ENCODE measurements at places on chromosomes 13 and 19. TPM values are rescaled to one million over a fixed set of nuclear protein-coding genes. Genes with fewer than 3 reads are reported as not detected.

Gene FCAR
- not detected for total RNA-seq

Gene GZMM
- total RNA-seq = not detected

DNA sequence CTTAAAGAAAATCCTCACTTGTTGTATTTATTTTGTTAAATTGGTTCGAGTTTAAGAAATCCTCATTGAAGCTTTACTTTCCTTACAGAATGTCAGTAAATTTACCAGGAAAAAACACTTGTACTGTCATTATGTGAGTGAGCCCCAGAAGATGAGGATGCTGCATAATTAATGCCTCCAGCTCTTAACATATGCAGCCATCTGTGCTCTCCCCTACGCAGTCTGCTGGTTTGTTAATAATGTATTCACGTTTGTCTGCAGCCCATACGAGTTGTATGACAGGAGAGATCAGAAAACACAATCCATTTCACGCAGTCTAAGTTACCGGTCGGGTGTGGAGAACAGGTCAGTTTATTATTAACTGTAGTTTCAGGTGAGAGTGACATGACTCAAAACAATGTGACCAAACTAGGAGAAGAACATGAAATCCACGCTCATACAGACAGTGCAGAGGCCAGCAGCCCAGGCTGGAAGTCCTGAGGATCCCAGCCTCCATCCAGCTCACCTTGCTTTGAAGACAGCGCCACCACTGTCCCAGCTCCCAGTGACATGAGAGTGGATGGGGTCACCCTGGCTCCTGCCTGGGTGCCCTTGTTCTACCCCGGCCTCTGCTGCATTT, 19.8 kb upstream of the ATP11A start:
- DNase-seq = no peak

Gene ERICH6B
- not detected for total RNA-seq

- no peak for DNase-seq
Observed at GRCh38 chr19:4868286-4868834, 893 bp upstream of the PLIN3 start.

GRCh38 chr13:93862259-93862658, 617.2 kb downstream of the DCT start:
- DNase-seq = no peak

DNA sequence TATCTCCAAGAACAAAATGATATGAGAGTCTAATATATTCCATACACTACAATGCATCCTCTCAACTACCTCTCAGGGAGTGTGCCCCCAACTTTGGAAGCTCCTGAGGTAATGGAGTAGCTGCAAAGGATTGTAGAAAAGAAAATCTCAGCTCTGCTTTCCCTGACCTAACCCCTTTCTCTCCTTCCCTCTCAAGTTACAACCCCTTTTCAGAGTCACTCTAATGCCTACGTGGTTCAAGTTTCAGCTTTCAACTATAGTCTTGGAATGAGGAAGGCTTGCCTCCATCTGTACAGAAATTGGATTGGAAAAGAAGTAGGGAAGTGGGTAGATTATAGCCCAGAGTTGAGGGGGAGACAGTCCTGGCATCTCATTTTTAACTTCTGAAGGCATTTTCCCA, 256.0 kb downstream of the PCDH9 start:
- no peak for DNase-seq

DNA sequence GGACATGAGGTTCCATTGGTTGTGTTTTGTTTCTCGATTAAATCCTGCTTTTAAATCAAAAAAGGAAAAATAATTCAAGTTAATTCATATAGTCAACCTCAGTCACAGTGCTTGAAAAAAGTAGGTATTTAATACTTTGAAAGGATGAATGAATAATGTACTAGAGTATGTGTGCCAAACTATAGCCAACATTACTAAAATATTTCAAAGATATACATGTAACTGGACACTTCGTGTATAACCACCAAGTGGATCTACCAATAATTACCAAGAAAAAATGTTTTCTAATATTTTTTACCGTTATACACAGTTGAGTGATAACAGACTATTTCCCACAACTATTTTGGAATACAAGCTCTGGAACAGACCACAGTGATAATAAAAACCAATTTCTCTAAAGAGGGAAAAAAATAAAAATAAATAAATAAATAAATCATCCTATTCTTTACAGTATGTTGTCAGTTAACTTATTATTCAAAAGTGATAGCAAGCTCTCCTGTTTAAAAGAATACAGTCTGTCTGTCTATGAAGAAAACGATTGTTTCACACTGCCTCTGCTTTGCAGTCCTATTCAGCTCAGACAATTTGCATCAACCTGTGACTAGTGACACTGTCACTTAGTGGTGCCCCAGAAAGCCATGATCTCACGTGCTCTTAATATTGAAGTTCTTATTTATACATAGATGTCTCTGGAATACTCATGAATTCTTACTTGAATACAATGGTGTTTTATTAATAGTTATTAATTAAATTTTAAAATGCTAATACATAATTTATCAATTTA, 58.2 kb downstream of the UBL3 start:
- DNase-seq = no peak

DNA sequence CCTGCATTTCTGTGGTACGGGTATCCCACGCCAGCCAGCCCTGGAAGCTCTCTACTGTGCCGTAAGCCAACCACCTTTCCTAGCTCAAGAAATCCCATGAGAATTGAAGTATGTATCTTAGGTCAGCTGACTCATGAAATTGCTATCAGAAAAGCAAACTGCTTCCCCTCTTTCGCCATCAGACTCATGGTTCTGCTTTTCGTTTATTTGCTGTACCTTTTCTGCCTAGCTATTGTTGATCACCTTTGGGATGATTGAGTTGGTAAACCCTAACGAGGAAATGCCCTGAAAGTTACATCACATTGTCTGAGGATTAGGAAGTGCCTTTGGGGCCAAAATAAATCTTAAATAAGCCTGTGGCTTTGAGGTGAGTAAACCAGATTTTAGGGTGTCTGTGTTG, at the start of gene ADGRE3:
TSS of gene ADGRE3 (minus strand) at position 81 of the 400 bp plus-strand sequence. CDS start at position 7, 74 bp downstream.
- DNase-seq = no peak

Gene CGB3
- total RNA-seq = not detected

DNA sequence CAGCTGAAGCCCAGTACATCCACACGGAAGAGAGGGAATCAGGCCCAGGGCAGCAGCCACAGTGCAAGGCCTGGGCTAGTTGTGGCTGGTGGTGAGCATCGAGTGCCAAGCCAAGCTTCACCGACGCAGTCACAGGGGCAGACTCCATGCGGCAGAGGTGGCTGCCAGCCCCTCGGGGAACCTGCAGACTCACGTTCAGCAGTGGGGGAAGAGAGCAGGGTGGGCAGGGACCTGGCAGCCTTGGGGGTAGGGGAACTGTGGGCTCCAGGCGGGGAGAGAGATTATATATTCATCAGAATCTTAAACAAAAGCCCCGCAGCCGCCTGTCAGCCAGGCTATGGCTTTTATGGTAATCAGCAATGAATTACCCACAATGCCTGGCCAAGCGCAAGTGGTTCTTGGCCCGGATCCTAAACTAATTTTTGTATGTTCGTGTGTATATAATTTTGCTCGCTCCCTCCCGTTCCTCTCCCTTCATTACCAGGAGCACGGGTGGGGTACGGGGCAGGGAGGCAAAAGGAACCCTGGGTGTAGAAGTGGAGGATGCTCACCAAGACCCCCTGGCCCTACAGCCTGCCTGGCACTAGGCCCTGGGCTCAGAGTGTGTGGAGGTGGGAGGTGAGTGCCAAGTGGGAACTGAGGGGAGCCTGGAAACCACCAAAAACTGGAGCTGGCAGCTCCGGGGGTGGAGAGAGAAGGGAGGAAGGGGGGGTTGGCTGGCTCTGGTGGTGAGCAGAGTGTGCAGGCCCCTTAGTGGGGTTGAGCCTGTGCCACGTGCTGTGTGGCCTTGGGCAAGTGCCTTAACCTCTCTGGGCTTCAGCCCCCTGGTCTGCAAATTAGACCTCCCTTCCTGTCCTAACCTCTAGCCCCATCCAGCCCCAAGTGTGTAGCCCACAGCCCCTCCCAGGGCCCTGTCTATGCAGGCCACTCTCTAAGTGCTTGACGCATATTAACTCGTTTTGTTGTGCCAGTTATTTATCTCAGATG, 31.9 kb downstream of the PTPRS start:
- peak; percentile 29 for DNase-seq

DNA sequence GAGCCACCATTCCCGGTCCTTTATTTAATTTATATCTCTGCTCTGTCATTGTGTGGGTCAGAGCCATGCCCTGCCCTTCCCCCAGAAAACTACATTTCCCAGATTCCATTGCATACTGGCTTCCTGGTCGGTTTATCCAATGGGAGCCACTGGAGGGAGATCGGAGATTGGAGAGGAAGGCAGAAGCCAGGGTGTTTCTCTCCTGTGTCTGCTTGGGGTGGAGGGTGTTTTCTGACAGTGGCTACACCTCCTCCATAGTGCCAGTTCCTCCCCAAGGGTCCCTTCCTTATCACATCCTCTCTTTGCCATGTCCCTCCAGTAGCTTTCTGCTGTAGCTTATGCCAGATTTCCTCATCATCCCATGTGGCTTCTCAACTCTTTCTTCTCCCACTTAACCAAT, 19.0 kb downstream of the OLFM2 start:
- DNase-seq = peak; percentile 70

- no peak for DNase-seq
Observed at GRCh38 chr19:7677669-7678311, 900 bp downstream of the MCEMP1 start.

GRCh38 chr19:21835810-21836444, at the start of gene ZNF43:
Gene ZNF43 (minus strand): TSS chr19:21836182. CDS start chr19:21836038, 144 bp downstream.
- DNase-seq = no peak

DNA sequence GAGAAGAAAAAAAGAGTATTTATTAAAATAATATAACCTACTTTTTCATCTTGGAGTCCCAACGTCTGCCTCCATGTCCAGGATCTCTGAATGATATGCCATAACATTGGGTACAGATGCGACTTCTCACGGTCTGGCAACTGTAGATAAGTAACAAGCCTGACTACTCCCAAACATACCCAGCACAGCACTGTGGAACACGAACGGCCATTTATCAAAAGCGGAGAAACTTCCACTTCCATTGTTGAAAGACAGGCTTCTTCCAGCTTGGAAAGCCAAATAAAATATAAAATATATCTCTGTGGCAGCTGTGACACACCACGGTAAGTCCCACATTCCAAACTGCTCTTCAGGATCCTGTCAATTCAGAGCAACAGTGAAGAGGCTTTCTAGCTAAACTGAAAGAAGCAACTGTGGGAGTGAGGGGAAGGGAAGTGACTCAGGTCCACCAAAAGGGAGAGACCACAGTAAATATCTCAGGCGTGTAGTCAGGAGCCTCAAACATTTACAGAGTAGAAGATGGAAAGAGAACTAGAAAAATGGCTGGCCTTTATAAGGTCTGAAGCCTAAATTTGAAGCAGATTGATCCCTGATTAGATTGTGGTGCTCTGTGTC, 331.7 kb downstream of the LIG4 start:
- peak; percentile 57 for DNase-seq

GRCh38 chr13:31951215-31951678, 80.3 kb upstream of the FRY start:
- DNase-seq = peak; percentile 19

Gene KIR2DL1
- total RNA-seq = not detected

DNA sequence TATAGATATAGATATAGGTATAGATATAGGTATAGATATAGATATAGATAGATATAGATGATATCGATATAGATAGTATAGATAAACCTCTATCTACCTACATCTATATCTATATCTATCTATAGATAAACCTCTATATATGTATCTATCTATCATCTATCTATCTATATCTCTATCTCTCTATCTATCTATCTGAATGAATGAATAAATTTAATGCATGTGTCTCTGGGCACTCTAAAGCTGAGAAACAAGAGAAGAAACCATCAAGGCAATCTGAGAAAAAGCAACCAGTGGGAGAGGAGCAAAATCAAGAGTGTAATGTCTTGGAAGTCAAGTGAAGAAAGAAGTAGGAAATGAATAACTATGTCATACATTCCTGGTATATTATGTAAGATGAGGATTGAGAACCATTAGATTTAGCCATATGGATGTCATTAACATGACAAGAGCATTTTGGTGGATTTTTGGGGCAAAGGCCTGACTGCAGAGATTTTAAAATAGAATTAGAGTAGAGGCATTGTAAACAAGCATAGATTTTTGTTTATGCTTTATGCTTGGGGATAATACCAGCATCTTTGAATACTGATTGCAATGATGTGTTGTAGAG, 1262.7 kb upstream of the MIR17HG start:
- no peak for DNase-seq

Gene OR7A5
- not detected for total RNA-seq

GRCh38 chr19:49953416-49953815, 7.6 kb downstream of the SIGLEC11 start:
- DNase-seq = no peak

- no peak for DNase-seq
Observed at GRCh38 chr13:73572824-73573223, 514.0 kb downstream of the KLF5 start.

Gene OR7G1
- not detected for total RNA-seq

DNA sequence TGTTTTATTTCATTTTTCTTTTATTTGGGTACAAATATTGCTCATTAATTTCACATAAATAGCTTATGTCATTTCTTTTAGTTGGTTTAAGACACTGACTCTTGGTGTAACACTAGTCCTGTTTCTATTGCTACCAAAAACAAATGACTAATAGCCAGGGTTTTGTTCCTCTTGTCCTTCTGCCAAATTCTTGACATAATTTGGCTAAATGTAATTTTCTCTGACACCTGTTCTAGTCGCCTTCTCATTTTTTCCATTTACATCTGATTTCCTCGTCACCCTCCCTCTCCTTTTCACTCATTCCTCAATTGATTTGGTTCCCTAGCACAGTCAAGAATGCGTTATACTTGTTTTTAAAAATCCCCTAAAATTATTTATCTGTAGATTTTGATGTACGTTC, 1718.7 kb downstream of the EFNB2 start:
- DNase-seq = no peak

DNA sequence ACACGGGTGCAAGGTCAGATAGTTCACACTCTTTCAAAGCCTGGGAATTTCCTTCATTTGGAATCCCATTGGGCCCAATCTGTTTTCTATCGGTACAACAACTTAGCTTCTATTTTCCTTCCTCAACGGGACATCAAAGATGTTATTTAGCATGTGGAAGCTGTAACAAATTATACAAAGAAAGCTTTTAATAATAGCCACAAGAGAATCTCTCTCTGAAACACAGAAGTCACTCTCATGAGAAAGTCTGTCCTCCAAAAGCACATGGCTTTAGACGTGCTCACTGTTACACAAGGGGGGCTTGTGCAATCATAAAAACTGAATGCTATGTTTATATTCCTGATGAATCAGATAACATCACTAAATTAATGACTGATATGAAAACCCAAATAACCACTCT, 28.9 kb upstream of the CYSLTR2 start:
- no peak for DNase-seq

DNA sequence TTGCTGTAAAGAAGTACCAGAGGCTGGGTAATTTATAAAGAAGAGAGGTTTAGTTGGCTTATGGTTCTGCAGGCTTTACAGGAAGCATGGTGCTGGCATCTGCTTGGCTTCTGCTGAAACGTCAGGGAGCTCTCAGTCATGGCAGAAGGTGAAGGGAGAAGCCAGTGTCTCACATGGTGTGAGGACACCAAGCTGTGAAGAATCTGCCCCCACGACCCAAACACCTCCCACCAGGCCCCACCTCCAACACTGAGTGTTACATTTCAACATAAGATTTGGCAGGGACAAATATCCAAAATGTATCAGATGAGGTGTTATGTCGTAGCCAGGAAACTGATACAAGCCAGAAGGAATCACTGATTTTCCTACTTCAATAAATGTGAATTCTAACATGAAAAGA, 136.5 kb downstream of the CYSLTR2 start:
- no peak for DNase-seq

- DNase-seq = no peak
Observed at GRCh38 chr13:73901324-73902068, 232.7 kb downstream of the KLF12 start.

- DNase-seq = no peak
Observed at GRCh38 chr19:38744298-38744681, at the start of gene CAPN12. Gene CAPN12 (minus strand): TSS chr19:38744474. CDS start chr19:38744165, 309 bp downstream.

GRCh38 chr13:26221399-26221720, 754 bp downstream of the RNF6 start:
- no peak for DNase-seq

All from A172 (cell line).